ENCODE measurements at places on chromosomes 16 and 17.
A peak's percentile ranks its signal among the peaks of the same experiment; 100 is the strongest.

DNA sequence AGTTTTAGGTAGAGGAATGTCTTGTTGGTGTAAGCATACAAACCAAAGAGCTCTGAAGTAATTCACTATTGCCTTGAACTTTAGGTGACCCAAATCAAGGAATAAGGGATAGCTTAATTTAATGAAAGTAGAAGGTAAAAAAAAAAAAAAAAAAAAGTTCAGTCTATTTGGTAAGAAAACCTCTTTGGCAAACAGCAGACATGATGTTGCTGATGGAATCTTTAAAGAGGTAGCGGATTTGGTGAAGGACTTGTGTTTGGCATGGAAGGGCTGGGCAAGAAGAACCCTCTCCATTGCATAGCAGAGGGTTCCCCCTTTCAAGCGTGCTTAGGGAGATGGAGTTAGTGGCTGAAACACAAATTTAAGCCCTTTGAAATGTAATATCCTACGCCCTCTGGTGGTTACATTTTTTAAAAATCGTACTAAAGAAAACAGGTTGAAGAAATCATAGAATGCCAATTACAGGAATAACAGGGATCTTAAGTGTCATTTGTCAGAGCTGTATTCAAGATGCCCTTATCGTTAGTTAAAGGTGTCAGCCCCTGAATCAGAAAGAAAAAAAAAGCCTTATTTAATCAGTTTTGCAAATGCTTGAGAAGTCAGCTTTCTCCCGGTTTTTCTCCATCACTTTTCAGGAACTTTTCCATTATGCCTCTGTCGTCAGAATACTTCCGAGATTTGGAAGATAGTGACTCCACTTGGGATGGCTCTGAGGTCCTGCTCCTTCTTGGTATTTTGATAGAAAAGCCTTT is 383.1 kb downstream of the KCNJ2 start:
- DNase-seq: peak; percentile 52

DNA sequence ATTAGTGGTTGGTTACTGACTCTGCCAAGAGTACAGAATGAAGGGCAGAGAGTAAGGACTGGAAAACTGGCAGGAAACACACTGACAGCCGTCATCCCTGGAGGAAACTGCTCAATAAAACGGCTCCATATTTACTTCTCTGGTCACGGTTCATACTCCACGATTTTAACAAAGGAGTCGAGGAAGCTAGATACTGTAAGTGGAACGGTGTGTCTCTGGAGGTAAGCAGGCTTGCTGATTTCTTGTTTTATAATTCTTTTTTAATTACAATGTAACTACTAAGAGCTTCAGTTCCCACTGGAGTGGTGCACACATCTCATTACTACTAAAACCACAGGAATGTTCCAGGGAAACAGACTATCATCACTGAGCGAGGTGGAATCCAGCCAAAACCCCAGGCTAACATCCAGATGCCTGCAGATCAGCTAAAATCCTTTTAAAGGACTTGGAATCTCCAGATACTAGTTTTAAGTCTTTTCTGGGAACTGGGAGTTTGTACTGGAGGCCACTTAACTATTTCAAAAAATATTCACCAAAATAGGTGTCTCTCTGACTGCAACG is 17.8 kb downstream of the SERPINF1 start:
- DNase-seq: peak; percentile 99

- DNase-seq: no peak
Measured at GRCh38 chr16:10078541-10078949, 103.7 kb downstream of the GRIN2A start.

DNA sequence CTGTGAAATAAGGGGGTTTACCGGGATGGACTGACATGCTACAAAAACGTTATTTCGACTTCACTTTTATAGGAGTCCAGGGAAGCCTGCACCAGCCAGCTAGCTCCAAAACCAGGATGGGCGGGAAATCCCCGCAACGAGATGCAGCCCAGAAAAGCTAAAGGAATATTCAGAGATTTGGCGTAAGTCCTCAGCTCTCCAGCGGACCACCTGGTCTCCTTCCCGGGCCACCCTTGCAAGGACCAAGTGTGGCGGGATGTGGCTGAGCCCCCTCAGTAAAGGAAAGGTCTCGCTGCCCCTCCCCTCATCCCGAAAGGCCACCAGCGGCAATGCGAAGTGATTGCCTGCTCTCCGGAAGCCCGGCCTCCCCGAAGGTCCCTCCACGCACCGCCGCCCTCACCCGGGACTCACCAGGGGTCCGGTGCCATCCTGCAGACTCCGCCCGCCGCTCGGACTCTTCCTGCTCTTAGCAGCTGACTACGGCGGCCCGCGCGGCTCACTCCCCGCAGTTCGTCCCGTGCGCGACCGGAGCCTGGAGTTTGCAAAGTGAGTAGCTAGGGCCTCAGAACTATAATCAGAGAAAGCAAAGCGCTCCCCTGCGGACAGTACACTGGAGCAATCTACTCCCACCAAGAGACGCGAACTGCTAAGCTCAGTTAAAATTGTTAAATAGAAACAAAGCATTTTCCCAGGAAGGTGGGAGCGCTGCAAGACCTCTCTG is at the start of gene STX8:
TSS of gene STX8 (minus strand) at position 440 of the 721 bp plus-strand sequence. CDS start at position 428, 12 bp downstream.
- peak; percentile 94 for DNase-seq

DNA sequence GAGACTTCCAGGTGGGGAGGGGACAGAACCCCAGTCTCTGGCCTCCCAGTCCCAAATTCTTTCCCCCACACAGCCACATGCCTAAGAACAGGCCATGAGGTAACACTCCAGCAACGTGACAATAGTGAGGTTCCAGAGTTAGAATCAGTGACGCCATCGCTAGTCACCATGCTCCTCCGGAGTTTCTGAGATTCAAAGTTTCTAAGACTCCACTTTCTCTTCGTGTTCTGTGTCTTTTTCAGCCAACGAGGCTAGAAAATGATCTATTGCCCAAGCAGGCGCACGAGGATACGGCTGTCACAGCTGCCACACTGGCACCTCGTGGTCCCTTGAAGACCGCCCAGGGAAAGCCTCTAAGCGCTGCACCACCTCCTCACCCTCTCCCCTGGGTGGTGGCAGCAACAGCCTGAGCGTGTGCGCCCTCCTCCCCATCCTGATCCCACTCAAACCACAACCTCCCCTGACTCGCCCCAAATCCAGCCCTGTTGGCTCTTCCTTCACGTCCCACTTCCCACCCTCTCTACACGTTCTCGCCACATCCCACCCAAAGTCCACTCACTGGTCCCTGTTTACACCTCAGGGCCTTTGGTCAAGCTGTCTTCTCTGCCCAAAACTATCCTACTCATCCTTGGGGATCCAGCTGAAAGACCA is 1.0 kb downstream of the MCRIP1 start:
- peak; percentile 49 for DNase-seq

DNA sequence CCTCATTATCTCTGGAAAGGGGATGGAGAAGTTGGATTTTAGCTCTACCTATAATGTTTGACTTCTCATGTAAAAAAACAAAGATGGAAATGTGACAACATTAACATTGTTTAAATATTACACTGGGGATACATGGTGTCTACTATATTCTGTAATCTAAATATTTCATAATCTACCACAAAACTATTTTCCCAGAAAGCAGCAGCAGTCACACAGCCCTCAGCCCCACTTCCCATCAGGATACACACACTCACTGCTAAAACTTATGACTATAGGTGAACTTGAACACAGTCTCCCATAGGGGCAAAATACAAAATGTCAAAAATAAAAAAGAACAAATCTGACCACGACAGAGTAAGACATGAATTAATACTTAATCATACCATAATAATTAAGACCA is 95.7 kb downstream of the KANSL1 start:
- DNase-seq: peak; percentile 32

GRCh38 chr17:81551458-81552243 is 502 bp downstream of the FAAP100 start:
- DNase-seq: peak; percentile 58

DNA sequence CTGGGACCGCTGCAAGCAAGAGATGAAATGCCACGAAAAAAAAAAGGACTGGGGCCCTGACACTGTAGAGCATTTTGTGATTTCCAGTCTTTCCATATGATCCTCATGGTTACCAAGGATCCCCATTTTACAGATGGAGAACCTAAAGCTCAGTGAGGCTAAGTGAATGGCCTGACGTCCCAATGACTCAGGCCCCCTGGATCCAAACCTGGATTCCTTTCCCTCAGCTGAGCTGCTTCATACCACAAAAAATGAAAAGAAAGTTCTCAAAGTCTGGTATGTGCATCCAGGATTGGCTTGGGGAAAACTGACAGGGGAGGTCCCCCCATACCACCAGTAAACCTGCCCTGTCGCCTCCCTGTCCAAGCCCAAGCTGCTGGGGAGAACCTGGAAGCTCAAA is 80.5 kb downstream of the TEX14 start:
- DNase-seq: no peak

GRCh38 chr17:73719588-73720071 is 75.4 kb upstream of the SDK2 start:
- DNase-seq: peak; percentile 3

DNA sequence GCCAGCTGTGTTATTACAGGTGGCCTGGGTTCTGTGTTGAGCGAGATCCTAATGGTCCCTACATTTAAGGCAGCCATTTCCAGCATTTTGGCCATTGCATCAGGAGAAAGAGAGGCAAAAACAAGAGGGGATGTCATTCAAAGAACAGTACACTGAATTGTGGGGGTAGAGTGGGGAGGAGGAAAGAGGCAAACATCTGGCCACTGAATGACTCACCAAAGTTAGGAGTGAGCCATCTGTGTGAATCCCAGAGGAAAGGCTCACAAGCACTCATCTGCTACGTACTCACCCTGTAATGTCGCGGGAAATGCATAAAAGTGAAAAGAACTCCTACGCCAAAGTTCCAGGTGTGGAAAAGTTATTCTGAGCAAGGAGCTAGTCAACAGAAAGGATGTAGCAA is 16.7 kb downstream of the KRABD2 start:
- DNase-seq: peak; percentile 93

- peak; percentile 34 for DNase-seq
Measured at GRCh38 chr17:32323811-32324491, 18.0 kb downstream of the C17orf75 start.

DNA sequence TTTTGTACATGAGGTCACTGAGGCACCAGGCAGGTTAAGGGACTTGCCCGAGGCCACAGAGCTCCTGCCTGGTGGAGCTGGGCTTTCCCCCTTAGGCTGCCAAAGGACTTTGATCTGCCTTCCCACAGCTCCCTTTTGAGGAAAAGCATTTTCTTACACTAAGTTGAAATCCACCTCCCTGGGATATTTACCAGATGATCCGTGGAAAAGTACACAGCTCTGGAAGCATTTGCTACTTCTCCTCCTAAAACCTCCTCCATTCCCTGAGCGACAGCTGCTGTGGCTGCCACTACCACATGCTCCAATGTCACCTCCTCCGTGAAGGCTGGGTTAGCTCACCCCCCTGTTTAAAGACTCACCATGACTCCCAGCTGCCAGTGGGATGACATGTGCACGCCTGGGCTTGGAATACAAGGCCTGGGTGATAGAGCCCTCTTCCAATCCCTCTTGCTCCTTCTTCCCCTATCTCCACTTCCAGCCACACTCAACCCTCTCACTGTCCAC is 1.2 kb upstream of the MPRIP start:
- DNase-seq: peak; percentile 59

DNA sequence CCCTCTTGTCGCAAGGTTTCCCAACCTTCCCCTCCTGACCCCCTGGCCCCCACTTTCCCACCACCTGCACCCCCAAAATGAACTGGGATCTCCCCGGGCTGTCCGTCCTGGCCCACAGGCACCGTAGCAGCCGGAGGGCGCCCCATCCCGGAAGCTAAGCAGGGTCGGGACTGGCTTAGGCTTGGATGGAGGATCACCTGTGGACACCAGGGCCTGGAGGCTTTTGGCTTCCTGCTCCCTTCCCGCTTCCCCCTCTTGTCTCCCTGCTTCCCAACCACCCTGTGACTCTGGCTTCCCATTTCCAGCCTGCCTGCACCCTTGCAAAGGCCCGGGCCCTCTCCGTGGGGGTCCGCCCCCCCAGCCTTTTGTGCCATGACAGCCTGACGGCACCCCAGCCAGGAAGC is 2291.3 kb downstream of the TP53TG3F start:
- no peak for DNase-seq

DNA sequence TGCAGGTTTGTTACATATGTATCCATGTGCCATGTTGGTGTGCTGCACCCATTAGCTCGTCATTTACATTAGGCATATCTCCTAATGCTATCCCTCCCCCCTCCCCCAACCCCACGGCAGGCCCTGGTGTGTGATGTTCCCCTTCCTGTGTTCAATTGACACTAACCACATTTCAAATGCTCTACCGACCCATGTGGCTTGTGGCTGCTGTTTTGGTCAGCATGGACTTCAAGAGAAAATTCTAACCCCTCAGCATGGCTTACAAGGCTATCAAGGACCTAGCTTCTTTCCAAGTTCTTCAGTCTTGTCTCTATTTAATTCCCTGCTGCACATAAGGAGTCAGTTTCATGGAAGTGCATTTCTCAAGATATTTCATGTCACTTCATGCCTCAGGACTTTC is 52.9 kb downstream of the MMD start:
- no peak for DNase-seq

GRCh38 chr16:75535211-75535843 is 581 bp downstream of the CHST5 start:
- DNase-seq: no peak

DNA sequence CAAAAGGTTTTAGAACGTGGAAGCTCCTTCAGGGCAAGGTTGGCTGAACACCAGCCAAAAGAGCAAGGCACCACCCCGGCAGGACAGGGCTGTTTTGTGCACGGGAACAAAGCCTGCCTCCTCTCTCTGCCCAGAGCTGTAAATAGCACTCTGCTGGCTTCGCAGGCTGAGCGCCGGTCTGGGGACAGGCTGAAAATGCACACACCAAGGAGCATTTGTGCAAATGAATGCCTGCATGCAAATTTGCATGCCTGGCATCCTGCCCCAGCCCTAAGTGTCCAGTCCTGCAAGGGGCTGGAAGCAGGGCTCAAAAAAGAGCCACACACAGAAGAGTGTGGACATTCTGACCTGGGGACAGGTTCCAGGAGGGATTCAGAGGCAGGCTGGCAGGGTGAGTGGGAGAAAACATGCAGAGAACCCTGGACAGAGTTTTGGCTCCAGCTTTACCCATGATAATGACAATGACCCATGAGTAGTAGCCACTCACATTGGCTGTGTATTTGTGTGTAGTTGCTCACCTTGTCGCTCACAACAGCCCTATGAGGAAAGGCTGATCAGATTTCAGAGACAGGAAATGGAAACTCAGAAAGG is 11.7 kb downstream of the ABAT start:
- no peak for DNase-seq

- DNase-seq: no peak
Measured at GRCh38 chr16:2436110-2436509, 6.9 kb downstream of the CCNF start.

DNA sequence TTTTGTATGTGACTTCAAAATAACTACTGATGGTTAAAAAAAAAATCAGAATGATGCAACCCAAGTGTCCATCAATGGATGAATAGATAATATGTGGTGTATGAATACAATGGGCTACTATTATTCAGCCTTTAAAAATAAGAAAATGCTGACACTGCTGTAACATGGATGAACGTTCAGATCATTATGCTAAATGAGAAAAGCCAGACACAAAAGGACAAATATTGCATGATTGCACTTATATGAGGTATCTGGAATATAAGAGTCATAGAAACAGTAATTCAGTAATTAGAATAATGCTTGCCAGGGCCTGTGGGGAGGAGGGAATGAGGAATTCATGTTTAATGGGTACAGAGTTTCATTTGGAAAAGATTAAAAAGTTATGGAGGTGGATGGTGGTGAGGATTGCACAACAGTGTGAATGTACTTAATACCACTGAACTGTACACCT is 25.4 kb downstream of the TENT4B start:
- DNase-seq: no peak

GRCh38 chr16:60675022-60675421 is 1361.2 kb downstream of the CDH8 start:
- no peak for DNase-seq

- no peak for DNase-seq
Measured at GRCh38 chr17:21212826-21213637, 929 bp downstream of the TMEM11 start.

- DNase-seq: peak; percentile 7
Measured at GRCh38 chr17:16652847-16653366, 743 bp downstream of the ZNF624 start.
